Fibroblast of skin of left quadriceps (primary cell): ENCODE measurements at places on chromosomes 16 and 17.

GRCh38 chr17:50412188-50412732, 13.8 kb upstream of the ACSF2 start:
- no peak for DNase-seq

DNA sequence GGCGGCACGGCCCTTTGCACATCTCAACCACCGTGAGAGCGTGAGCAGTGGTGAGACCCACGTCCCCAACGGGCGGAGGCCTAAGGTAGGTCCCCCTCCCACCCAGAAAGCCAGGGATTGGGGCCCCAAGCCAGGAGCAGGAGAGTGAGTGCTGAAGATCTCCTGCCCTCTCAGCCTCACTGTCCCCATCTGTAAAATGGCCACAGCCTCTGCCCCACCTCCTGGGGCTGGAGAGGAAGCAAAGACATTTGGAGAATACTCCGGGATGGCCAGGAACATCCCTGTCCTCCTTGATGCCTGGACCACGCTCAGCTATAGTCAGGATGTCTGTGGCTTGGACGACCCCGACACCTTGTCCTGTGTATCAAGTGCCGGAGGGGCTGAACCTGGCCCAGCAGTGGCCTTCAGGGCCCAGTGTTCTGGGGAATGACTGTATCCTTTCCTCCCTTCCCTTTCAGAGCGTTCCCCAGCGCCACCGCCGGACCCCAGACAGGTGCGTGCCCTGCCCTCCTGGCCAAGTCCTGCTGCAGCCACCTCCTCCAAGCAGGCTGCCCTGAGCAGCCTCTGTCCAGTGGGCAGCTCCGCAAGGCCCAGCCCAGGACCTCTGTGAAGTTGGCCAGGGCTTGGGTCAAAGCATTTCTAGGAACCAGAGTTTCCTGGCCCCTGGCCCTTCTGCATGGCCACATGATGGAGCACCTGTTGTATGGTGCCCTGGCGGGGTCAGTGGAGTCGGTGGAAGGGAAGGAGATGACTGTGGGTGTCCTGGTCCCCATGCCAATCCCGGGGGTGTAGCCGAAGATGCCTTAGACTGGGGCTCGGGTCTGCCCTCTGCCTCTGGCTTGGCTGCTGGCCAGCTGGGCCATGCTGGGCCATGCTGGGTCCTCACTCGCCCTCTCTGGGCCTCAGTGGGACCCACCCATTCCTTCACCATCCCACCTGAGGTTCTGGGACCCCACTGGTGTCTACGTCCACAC, 38.4 kb downstream of the ADCY7 start:
- DNase-seq = no peak

DNA sequence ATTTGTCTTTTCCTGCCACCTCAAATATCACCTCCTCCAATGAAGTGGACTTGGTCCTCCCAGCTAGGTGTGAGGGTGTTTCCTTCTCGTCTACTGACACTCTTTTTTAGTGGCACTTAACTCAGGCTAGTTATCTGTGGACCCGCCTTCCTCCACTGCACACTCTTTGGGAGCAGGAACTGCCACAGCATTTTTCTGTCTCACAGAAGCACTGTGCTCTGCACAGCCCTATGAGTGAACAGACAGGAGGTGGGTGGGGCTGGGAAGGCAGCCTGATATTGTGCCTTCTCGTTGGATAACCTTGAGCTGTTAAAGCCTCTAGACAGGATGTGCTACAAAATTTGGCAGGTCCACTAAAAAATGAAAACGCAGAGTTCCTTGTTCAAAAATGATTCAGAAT, 31.9 kb upstream of the HOXB13 start:
- no peak for DNase-seq

- no peak for DNase-seq
These were observed 13.7 kb downstream of the DNAH17 start for GRCh38 chr17:78563189-78564145.

DNA sequence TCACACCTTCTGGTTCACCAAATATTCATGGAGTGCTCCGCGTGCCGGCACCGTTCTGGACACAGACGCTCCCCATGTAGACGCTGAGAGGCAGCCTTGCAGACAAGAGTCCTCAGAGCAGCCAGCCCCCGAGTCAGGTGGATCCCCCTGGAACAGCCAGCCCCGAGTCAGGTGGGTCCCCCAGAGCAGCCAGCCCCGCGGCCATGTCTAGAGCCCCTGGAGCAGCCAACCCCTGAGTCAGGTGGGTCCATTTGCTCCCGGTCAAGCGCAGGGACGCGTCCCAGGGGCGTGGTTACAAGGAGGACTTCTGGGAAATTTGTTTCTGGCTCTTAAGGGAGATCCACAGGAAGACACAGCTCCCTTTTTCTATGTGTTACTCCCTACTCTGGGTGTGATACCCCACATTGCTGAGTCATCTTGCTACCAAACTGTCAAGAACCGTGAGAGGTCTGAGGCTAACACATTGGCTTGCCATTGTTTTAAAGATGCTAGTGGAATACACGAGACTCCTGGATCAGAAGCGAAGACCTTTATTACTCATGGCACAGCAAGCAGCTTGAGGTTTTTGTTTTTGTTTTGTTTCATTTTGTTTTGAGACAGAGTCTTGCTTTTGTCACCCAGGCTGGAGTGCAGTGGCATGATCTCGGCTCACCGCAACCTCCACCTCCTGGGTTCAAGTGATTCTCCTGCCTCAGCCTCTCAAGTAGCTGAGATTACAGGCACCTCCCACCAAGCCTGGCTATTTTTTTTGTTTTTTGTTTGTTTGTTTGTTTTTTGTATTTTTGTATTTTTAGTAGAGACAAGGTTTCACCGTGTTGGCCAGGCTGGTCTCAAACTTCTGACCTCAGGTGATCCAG, 43.3 kb upstream of the CBFA2T3 start:
- no peak for DNase-seq

DNA sequence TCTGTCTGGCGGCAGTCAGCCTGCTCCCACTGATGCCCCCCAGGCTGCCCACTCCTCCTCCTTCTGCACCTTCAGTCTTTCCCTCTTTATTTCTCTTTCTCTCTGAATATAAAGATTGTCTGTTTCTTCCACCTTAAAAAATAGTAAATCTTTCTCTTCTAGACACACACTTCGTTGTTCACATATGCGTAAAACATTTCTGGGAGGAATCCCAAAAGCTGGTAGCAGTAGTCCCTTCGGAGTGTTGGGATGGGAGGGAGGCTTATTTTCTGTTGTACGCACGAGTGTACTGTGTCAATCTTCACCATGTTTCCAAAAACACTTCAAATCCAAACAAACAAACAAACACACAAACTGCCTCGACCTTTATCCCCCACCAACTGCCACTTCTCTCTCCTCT, 9.9 kb downstream of the OSBPL7 start:
- DNase-seq = no peak

DNA sequence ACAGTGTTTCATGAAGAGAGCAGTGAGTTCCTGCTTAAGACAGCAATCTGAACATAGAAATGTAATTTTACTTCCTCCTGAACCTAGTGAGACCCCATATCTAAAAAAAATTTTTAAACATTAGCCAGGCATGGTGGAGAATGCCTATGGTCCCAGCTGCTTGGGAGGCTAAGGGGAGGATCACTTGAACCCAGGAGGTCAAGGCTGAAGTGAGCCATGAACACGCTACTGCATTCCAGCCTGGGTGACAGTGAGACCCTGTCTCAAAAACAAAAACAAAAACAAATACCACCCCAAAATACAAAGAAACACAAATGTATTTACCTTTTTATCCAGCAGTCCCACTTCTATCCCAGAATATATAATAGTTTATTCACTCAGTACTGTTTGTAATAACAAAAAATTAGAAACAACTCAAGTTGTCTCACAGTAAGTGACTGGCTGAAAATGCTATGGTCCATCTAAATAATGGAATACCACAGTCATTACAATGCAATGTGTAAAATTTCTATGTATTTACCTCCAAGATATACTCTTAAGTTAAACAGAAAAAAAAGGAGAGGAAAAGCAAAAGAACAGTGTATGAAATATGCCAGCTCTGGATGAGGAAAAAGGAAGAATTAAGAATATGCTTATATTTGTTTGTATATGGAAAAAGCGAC, 16.3 kb downstream of the CFDP1 start:
- DNase-seq = no peak

DNA sequence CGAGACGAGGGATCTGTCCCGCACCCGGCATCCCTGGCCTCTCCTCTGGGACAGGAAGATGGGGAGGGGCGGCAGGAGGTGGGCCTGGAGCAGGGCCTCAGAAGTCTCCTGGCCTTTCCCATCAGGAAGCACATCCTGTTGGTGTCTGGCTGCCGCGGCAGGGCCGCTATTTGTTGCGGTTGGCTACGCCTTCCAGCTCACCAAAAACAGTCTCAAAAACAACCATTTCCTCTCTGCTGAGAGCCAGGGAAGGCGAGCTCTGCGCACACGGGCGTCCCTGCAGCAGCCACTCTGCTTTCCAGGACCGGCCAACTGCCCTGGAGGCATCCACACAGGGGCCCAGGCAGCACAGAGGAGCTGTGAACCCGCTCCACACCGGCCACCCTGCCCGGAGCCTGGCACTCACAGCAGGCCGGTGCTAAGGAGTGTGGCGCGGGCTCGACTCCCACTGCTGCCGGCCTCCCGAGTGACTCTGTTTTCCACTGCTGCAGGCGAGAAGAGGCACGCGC, at the start of gene TMEM204:
TMEM204 (plus strand) TSS at position 224 of the 509 bp plus-strand sequence. CDS start 610 bp downstream, outside the sequence.
- DNase-seq = peak; percentile 64

- DNase-seq = no peak
These were observed 53.6 kb downstream of the GRB7 start for GRCh38 chr17:39791111-39791992.

DNA sequence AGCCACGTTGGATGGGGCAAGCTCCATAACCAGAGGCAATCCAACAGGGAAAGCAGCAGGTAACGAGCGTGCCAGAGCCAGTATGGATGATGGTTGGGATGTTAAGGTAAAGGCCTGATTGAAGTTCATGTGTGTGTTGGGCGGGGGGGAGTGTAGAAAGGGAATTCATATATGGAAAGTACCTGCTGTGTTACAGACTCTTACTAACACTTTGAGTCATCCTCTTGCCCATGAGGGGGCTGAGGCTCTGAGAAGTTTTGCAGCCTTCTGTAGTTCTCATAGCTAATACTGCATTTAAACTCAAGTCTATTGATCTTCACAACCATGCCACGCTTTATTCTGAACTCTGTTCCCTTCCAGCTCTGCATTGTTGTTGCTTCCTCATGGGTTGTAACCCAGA, 28.5 kb downstream of the SYCE1L start:
- DNase-seq = no peak

DNA sequence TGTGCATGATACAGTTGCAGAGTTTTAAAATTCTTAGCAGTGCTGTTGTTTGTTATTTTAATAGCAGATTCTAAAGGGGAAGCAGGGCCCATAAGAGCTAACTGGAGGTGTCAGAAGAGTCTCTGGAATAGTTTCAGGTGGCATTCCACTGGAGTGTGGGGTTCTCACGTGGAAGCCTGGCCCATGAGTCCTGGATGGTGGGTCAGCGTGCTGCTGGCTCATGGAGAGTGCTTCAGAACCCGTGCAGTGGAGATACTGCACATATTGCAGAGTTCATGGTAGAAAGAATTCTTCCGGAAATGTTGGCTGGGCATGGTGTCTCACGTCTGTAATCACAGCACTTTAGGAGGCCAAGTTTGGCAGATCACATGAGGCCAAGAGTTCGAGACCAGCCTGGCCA, 43.9 kb downstream of the B9D1 start:
- DNase-seq = no peak

- no peak for DNase-seq
These were observed 3.3 kb downstream of the AXIN1 start for GRCh38 chr16:349211-349610.

- no peak for DNase-seq
These were observed 14.8 kb upstream of the GFOD2 start for GRCh38 chr16:67733734-67734470.

DNA sequence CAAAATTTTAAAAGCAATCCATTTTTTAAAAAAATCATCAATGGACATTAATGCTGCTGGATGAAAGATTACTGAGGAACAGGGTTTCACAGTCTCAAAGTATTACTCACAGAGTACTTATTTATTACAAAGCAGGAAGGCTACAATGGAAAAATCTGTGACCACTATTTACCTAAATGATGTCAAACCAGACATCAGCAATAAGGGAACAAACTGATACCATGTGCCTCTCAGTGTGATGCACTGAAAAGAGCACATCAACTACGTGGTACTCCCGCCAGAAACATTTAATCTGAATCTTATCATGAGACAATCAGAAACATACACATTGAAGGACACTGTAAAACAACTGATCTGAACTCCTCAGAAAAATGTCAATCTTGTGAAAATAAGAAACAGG, 124.2 kb downstream of the PARN start:
- no peak for DNase-seq

DNA sequence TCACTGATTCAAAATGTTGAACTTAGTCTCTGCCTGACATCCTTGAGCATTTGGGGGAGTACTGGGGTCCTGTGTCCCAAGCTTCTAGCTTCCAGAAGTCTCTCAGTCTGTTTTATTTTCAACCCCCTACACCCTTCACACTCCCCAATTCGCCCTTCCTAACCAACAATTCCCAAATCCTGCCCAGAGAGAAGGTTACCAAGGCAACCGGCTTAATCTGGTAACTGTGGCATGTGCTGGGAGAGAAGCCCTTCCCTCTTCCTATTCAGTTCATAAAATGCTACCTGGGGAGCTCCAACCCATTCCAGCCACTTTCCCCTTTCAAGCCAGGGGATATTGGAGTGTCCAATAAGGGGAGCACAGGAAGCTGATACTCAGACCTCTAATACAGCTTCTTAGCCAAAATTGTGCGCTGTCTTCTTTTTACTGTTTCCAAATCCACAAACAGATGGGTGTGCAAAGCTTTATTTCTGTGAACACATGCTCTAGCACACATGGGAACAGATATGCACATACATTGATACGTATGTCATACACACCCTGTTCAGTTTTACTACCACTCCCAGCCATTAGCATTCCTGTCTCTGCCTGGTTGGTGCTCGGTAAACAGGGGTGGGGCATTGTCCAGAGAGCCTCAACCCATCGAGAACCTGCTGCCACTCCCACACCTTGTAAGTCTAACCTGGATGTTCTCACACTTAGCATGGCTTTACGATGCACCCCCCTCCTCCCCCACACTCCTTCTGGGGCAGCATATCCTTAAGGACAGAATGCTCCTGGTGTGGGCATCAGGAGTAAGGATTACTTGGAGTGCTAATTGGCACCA, 1.1 kb upstream of the RAPGEFL1 start:
- DNase-seq = no peak

- DNase-seq = no peak
These were observed 183.2 kb downstream of the AATF start for GRCh38 chr17:37131669-37132611.

GRCh38 chr17:80901319-80901718, 90.3 kb upstream of the CHMP6 start:
- no peak for DNase-seq

GRCh38 chr16:11752856-11753255, 10.2 kb upstream of the TXNDC11 start:
- DNase-seq = no peak

GRCh38 chr16:85566561-85567100, 46.5 kb upstream of the GSE1 start:
- no peak for DNase-seq
